Stimulated activated CD4-positive, alpha-beta T cell treated with anti-CD3 and anti-CD28 coated beads, Interleukin-1b, Interleukin-23, amount 100 ng/mL, for 24 hours (primary cell): ENCODE measurements at places on chromosomes 5 and 9.

- no peak for DNase-seq
Measured at GRCh38 chr9:20054734-20055133, 265.9 kb upstream of the SLC24A2 start.

GRCh38 chr5:95850391-95850894, 27.9 kb upstream of the GLRX start:
- DNase-seq: no peak

DNA sequence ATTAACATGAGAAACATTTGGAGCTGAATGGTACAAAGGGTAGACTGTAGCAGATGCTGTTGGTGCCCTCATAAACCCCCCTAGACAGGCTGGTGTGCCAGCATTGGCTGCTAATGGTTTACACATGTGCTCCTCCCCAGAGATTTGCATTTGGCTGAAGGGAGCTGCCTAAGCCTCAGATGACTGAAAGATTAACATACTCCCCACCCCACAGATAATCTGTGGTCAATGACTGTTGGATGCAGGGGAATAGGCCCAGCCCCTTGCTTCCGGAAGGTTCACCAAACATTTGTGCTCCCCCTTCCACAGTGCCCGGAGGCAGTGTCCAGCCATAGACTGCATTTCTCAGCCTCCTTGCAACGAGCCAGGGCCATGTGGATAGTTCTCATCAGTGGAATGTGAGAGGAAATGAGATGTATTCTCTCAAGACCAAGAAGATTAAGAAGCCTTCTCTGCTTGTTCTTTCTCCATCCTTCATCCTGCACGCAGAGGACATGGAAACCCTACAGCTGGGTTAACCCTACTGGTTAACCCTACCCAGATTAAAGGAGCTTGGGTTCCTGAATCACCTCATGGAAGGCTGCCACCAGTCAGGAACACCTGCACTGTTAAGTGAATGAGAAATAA, 79.6 kb downstream of the PHAX start:
- no peak for DNase-seq

DNA sequence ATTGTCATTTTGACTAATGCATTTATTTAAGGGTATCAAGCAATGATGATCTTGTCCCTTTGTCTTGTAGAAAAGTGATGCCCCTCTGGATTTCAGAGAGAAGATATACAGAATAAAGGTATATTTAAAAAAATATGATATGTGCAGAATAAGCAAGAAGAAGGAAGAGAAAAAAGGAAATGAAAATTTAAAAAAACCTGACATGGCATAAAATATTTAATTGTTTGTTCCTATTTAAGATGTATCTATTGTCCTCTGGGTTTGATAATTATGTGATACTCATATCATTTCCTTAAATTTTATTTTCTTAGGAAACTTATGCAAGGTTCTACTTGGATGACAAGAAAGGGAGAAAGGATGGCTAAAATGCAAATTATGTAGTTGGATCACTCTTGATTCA, 983.7 kb upstream of the CDH6 start:
- DNase-seq: no peak

GRCh38 chr9:108857572-108857971, 1.8 kb upstream of the ACTL7B start:
- DNase-seq: no peak

DNA sequence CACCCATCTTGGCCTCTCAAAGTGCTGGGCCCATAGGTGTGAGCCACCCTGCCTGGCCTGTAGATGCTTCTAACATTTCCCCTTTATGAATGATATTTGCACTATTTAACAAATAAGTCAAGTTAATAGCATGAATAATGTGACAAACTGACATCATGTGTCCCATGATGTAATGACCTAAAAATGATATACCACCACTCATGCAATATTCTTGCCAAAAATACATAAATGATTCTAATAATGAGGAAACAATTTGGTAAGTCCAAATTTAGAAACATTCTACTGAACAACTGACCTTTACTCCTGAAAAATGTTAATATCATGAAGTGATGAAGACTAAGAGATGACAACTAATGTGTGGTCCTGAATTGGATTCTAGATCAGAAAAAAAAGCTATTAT, 33.5 kb upstream of the TRIM14 start:
- no peak for DNase-seq

DNA sequence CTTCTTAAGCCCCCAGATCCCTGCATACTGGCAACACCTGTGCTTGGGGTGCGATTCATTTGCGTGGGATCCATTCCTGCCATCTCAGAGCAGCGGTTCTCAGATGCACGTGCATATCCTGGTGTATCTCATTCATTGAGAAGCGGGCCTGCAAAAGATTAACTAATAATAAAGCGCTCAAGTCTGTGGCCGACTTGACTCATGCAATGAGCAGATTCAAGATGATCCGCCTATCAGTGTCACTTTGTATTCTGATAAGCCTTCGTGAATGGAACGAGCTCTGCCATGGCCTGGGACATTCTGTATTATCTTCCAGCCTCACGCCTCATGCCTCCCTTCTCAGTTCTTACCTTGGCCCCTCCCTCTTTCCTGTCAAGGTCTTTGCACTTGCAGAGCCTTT, 22.3 kb downstream of the C1QTNF2 start:
- DNase-seq: no peak

- DNase-seq: no peak
Measured at GRCh38 chr9:135225619-135226228, 138.3 kb downstream of the OLFM1 start.

- no peak for DNase-seq
Measured at GRCh38 chr5:118008779-118009178, 979.6 kb downstream of the DTWD2 start.

DNA sequence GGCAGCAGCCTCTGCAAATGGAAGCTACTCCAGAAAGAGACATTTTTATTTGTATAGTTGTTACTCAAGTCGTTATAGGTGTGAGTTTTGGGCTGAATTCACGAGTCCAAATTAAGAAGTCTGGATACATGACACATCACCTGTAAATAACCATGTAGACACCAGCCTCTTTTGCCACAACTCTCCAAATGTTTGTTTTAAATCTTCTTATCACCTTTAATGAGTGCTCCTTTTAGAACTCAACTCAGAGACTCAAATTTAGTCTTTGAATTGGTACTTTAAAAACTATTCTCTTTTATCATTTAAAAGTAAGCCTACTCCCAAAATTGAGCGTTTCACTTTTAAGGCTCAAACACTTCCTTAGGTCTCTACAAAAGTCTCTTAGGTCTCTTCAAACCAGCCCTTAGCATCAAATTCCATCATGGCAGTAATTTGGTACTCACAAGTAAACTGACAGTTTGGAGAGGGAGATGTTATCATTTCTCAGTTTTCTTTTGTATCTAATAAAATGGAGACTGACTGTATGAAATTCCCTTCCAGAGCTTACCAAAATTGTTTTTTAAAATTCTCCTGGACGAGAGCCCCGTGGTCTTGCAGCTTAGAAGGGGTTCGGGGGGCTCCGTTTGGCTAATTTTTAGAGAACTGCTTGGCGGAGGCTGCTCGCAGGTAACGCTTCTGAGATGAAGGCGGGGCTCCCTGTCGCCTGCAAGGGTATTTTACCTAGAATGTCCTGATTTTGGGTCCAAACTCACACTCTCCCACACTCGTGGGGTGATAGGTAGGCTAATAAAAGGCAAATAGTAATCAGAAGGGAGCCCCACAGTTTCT, 194.6 kb downstream of the MEF2C start:
- DNase-seq: no peak

- no peak for DNase-seq
Measured at GRCh38 chr9:8053501-8053900, 253.9 kb upstream of the DMAC1 start.

DNA sequence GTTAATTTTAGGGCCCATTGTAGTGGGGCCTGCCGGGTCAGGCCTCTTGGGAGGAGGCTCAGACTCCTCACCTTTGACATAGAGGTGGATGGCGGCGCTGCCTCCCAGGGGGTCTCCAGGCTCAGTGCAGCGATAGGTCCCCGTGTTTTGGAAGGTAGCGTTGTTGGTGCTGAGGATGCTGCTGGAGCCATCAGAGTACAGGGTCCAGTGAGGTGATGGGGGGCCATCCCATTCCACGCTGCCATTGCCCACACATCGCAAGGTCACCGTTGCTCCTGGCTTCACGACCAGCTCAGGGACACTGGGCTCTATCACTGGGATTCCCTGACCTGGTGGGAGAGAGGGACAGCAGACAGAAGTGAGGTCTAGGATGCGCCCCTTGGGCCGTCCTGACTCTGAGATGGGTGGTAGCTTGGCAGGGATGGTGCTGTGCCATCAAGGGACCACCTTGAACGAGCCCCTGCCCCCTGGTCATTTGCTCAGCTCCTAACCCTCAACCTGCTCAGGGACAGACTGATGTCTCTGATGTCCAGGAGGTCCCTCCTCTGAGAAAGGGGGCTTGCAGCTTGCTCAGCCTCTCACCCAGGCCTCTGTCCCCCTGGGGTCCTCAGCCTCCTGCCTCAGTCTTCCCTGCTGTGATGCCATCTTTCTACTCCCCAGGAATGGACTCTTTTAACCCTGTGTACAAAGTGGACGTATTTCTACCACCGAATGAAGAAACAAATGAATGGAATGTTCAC, 5.5 kb downstream of the CSF1R start:
- no peak for DNase-seq

- DNase-seq: no peak
Measured at GRCh38 chr5:167525004-167525403, 766.4 kb upstream of the WWC1 start.

GRCh38 chr5:143229426-143229895, 174.0 kb downstream of the NR3C1 start:
- DNase-seq: no peak

GRCh38 chr5:59609501-59610265, 283.8 kb downstream of the PDE4D start:
- no peak for DNase-seq

GRCh38 chr5:40796487-40796889, 1.7 kb downstream of the PRKAA1 start:
- DNase-seq: no peak

DNA sequence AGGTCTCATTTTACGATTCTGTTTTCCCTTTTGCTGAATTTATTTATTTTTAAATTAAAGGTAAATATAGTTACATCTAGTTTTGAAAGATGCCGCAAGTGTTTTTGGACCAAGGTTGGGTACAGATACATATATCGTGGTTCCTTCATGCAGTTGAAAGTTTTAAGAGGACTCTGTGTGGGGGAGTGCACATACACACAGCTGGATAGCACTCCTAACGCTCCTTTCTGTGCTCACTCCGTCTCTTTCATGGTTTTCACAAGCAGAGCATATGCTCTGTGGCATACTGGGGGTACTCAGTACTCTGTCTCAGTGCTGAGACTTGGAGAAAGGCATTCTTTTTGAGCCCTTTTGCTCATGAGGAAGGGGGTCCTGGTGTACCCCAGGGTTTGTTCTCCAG, 307.5 kb downstream of the DOCK8 start:
- no peak for DNase-seq

- DNase-seq: peak; percentile 41
Measured at GRCh38 chr5:150411245-150411979, 1.3 kb downstream of the CD74 start.

DNA sequence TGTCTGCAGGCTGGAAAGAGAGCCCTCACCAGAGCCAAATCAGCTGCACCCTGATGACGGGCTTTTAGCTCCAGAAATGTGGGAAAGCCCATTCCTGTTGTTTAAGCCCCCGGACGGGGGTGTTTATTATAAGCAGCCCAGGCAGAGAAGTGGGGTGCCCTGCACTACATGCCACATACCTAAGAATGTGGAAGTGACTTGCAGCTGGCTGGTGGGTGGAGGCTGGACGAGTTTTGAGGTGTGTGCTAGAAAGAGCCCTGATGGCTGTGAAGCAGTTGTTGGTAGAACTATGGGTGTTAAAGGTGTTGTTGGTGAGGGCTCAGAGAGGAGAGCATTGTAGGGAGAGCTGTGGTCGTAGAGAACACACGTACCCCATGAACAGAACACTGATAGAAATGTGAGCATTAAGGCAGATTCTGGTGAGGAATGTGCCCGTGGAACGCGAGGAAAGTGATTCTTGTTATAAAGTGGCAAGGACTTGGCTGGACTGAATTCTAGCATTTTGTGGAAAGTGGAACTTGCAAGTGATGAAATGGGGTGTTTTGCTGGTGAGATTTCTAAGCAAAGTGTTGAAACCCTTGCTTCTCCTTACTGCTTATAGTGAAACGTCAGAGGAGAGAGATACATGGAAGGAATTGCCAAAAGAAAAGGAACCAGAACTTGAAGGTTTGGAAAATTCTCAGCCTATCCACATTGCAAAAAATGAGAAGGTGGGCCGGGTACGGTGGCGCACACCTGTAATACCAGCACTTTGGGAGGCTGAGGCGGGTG, 38.9 kb downstream of the AHRR start:
- no peak for DNase-seq

DNA sequence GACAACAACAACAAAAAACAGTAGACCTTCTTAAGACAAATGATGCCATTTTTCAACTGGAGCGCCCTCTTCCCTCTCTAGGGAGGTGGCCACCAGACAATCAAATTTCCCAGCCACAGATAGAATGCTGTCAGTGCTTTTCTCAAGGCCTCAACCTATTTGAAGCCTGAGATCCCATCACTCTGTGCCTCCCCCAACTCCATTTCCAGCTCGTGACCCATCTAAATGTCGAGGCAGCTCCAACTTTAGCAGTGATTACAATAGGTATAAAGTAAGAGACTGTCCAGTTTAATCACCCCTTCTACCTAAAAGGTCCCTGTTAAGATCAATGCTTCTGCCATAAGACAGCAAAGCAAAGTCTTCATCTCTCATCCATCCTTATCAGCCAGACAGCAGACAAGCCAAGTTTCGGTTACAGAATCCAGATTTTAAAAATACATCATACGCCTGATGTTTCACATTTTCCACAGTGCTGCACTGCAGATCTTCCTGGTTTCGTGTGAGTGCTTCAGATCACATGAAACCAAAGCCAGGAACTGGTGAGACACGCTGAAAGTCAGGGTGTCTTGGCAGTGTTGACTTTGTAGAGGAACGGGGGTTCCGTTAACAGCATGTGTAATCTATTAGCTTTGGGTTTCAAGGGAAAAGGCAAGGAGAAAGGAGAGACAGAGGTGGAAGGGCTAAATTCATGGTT, 447.8 kb downstream of the ENC1 start:
- no peak for DNase-seq

DNA sequence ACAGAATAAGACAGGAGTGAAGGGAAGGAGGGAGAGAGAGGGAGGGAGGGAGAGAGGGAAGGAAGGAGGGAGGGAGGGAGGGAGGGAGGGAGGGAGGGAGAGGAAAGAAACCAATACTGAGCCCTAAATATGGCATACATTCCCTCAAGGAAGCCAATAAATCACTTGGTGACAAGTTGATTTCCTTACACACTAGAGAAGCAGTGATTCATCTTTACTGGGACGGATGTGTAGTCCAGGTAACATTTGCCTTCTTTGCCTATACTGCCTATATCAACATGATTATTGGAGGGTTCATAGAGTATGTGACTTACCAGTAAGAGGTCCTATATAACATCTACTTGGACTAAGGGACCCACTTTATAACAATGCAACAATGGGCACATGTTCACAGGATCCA, 83.2 kb downstream of the TRIM36 start:
- no peak for DNase-seq

GRCh38 chr5:107126341-107126740, 544.4 kb downstream of the EFNA5 start:
- DNase-seq: no peak

GRCh38 chr9:130535818-130536521, 43.4 kb upstream of the FUBP3 start:
- DNase-seq: no peak

GRCh38 chr9:136093995-136094881, 851 bp downstream of the NACC2 start:
- no peak for DNase-seq

- DNase-seq: no peak
Measured at GRCh38 chr5:68071736-68072135, 143.8 kb upstream of the PIK3R1 start.

GRCh38 chr9:78358329-78359051, 61.6 kb downstream of the PSAT1 start:
- no peak for DNase-seq
